ENCODE measurements at places on chromosomes 16 and 17. TPM values are rescaled to one million over a fixed set of nuclear protein-coding genes. Genes with fewer than 3 reads are reported as not detected.

- no peak overlapping the region for H3K4me3 ChIP-seq
- no peak for DNase-seq
- H3K27me3 ChIP-seq: peaks cover 15% of the 10 kb centered on the region
- H3K4me1 ChIP-seq: no peaks in the 10 kb centered on the region
These were observed 6.6 kb downstream of the PNMT start for GRCh38 chr17:39674702-39675389.

GRCh38 chr16:76970087-76970744 is 220.8 kb upstream of the MON1B start:
- no peaks in the 10 kb centered on the region for H3K36me3 ChIP-seq
- H3K27ac ChIP-seq: no peak overlapping the region
- H3K27me3 ChIP-seq: no peaks in the 10 kb centered on the region
- H3K4me1 ChIP-seq: no peaks in the 10 kb centered on the region

GRCh38 chr17:35733366-35733765 is 1.9 kb downstream of the RASL10B start:
- no peaks in the 10 kb centered on the region for H3K4me1 ChIP-seq
- no peak overlapping the region for H3K27ac ChIP-seq
- H3K36me3 ChIP-seq: no peaks in the 10 kb centered on the region
- H3K27me3 ChIP-seq: peaks cover 4% of the 10 kb centered on the region

GRCh38 chr16:28110479-28110878 is 47.0 kb upstream of the GSG1L start:
- DNase-seq: no peak
- no peak overlapping the region for H3K4me3 ChIP-seq
- H3K36me3 ChIP-seq: peaks cover 32% of the 10 kb centered on the region
- no peak overlapping the region for H3K27ac ChIP-seq
- H3K4me1 ChIP-seq: no peaks in the 10 kb centered on the region
- no peaks in the 10 kb centered on the region for H3K27me3 ChIP-seq

DNA sequence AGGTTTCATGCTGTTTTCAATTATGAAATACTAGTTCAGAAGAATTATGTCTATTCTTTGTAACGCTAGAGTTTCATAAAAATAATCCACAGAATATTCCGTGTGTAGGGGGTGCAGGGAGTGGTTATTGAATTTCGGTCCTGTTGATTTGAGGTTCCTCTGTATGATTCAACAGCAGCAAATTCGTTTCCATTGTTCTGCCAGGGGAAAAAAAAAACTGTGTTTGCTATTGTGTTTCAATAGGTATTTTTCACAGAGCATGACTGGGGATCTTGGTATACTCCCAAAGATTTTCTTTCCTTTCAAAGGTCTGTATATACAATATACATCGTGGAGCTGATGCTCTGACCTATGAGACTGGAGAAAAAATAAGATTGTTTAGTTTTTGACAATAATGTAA is 15.8 kb downstream of the SHISA9 start:
- H3K27me3 ChIP-seq: no peaks in the 10 kb centered on the region
- H3K36me3 ChIP-seq: no peaks in the 10 kb centered on the region
- H3K27ac ChIP-seq: no peak overlapping the region
- no peak for DNase-seq
- no peaks in the 10 kb centered on the region for H3K4me1 ChIP-seq
- no peak overlapping the region for H3K4me3 ChIP-seq

- H3K4me3 ChIP-seq: no peak overlapping the region
- no peak overlapping the region for H3K27ac ChIP-seq
These were observed 12.9 kb downstream of the P2RX5 start for GRCh38 chr17:3683054-3683511.

GRCh38 chr16:56734429-56734828 is 4.5 kb downstream of the NUP93 start:
- peaks cover 1% of the 10 kb centered on the region for H3K4me1 ChIP-seq
- no peak for DNase-seq

- no peaks in the 10 kb centered on the region for H3K27me3 ChIP-seq
- no peak for DNase-seq
- no peaks in the 10 kb centered on the region for H3K4me1 ChIP-seq
- H3K36me3 ChIP-seq: no peaks in the 10 kb centered on the region
- H3K4me3 ChIP-seq: no peak overlapping the region
These were observed 103.0 kb upstream of the DHX40 start for GRCh38 chr17:59462385-59462784.

DNA sequence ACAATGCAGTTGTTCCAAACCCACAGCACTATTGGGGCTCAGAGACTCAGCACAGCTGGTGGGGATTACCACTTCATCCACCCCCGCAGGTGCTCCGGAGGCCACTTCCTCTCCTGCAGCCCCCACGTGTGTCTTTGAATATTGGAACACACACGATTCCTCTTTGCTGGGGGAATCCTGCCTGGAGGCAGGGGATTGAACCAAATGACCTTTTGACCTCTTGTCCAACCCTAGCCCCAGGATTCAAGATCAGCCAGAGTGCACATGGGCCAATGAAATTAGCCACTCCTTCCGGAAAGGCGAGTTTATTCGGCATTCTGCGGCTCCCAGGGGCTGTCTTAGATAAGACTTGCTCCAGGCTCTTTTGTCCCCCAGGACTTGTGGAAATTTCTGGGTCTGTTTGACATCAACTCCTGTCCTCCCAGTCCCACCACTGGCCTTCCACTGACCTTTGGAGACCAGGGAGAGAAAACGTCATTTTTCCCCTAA is 350.2 kb downstream of the FOXL1 start:
- no peak for DNase-seq
- no peaks in the 10 kb centered on the region for H3K27me3 ChIP-seq
- no peak overlapping the region for H3K4me3 ChIP-seq
- H3K4me1 ChIP-seq: peaks cover 24% of the 10 kb centered on the region

DNA sequence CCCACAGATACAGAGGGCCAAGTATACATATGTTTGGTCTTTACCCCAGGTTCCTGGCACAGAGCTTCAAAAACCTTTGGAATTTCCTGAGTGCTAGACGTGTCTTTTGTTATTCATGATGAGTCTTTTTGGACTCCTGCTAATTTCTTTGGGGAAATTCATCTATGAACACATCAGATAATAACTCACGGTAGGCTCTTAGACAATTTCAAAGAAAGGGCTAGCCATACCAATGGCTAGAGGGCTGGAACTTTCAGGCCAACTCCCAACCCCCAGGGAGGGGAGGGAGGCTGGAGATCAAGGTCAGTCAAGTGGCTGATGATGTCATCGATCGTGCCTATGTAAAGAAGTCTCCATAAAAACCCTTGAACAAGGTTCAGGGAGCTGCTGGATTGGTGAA is 101.9 kb downstream of the STX8 start:
- H3K27me3 ChIP-seq: no peaks in the 10 kb centered on the region
- no peak overlapping the region for H3K27ac ChIP-seq
- no peak overlapping the region for H3K4me3 ChIP-seq
- no peaks in the 10 kb centered on the region for H3K36me3 ChIP-seq

- no peak overlapping the region for H3K4me3 ChIP-seq
- no peaks in the 10 kb centered on the region for H3K27me3 ChIP-seq
- DNase-seq: no peak
- H3K36me3 ChIP-seq: no peaks in the 10 kb centered on the region
- no peaks in the 10 kb centered on the region for H3K4me1 ChIP-seq
These were observed 43.2 kb upstream of the PVALEF start for GRCh38 chr17:81121841-81122733.

DNA sequence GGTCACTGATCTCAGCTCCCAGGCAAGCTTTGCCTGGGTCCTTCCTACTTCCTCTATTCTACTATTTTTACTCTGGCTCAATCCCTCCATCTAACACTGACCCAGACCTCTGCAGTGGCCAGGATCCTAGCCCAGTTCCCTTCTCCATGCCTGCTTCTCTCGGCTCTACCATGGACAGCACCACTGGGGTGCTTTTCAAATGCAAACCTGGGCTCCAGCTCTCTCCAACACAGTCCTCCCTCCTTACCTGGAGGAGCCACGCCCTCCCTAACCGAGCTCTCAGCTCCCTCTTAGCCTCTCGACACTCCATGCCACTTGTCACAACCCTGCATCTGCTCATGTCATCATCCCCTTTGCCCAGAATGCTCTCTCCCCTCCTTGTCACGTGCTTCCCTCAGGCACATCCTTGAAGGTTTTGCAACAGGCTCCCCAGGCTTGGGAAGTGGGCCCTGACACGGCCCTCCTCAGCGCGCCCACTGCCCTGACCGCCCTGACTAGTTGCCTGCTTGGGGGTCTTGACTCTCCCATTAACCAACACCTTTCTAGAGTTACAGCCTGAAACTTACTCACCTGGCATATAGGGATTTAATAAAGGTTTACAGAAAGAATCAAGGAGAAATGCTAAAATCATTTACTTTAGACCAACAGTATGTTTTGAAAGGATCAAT is 41.6 kb downstream of the MARF1 start:
- DNase-seq: no peak
- H3K36me3 ChIP-seq: peaks cover 17% of the 10 kb centered on the region
- no peaks in the 10 kb centered on the region for H3K4me1 ChIP-seq
- H3K27ac ChIP-seq: no peak overlapping the region
- H3K27me3 ChIP-seq: no peaks in the 10 kb centered on the region

DNA sequence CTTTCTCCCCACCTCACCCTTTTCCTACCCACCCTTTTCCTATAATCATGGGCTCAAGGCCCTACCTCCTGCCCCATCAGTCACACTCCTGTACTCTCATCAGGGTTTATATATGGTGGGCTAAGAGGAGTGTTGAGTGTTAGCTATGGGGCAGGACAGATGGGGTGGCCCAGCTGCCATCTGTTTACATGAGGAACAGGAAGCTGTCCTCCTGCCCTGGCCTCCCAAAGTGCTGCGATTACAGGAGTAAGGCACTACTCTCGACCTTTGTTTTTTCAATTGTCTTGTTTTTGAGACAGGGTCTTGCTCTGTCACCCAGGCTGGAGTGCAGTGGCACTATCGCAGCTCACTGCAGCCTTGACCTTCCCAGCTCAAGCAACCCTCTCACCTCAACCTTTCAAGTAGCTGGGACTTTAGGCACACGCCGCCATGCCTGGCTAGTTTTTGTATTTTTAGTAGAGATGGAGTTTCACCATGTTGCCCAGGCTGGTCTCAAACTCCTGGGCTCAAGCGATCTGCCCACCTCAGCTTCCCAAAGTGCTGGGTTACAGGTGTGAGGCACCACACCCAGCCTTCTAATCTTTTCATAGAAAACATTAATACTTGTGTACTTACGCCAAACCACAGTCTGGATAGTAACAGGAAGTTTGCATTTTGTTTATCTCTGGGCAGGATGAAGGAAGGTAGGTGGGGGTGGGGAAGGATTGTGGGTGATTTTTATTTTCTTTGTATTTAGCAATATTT is 1.6 kb downstream of the TRADD start:
- peaks cover 4% of the 10 kb centered on the region for H3K4me1 ChIP-seq
- H3K36me3 ChIP-seq: peaks cover 3% of the 10 kb centered on the region
- no peak overlapping the region for H3K4me3 ChIP-seq
- no peak for DNase-seq

DNA sequence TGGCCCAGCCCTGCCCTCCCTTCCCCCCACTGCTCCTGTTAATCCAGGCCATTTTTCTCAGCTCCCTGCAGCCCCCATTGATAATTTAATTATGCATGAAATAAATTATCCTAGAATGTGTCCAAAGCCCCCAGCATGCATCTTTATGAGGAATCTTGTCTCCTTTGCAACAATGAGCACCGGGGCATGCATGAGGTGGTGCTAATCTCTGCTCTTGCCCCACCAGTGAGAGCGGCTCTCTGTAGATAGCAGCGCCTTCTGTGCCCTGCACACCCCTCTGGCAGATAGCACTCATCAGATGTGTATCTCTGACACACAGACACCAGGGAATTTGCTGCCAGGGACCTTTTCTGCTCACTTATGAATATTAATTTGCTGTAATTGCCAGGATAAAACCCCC is 140.2 kb upstream of the CDC42EP4 start:
- no peak overlapping the region for H3K4me3 ChIP-seq
- no peak for DNase-seq
- no peaks in the 10 kb centered on the region for H3K27me3 ChIP-seq
- no peak overlapping the region for H3K27ac ChIP-seq

DNA sequence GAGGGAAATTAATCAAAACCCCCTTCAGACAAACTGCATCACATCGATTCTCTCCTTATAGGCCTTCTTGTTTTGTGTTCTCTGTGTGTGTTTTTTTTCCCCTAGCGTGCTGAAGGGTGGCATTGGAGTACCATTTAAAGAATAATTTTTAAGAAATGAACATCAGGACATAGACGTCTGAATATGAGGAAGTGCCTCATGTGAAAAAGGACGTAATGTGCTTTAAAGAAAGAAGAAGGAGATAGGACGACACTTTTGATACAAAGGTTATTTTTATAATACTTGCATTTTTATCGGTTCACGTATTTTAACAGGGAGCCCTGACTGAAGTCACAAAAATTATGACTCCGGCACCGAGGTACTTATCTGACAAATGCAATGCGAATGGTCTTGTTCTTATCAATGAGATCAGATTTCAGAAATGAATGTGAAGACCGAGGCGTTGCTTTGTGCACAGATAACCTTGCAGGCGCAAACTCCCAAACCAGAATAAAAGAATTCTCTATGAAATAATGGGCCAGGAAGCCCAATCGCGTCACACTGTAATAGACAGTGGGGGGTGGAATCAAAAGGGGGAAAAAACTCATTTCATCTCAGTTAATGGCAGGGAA is 606.3 kb downstream of the MAF start:
- no peak overlapping the region for H3K27ac ChIP-seq
- H3K36me3 ChIP-seq: no peaks in the 10 kb centered on the region
- no peak for DNase-seq
- H3K27me3 ChIP-seq: no peaks in the 10 kb centered on the region

DNA sequence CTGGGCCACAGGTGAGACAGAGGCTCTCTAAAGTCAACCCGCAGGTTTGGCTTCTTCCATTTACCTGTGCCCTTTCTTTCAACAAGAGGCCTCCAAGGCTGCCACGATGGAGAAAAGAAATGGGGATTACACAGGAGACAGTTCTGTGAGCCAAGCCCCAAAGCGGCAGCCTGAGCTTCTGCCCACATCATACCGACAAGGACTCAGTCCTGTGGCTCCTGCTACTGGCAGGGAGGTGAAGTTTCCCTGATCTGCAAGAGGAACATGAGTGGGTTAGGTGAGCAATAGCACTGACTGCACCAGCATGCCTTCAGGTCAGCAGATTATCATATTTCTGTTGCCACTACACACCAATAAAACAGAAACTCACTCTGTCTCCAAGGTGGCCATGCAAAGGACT is 800.0 kb downstream of the KCNJ18 start:
- no peaks in the 10 kb centered on the region for H3K36me3 ChIP-seq
- no peak overlapping the region for H3K27ac ChIP-seq
- H3K4me3 ChIP-seq: no peak overlapping the region
- H3K27me3 ChIP-seq: no peaks in the 10 kb centered on the region
- H3K4me1 ChIP-seq: no peaks in the 10 kb centered on the region
- no peak for DNase-seq

- peaks cover 5% of the 10 kb centered on the region for H3K36me3 ChIP-seq
- peak within 1 kb of the TSS; percentile 78 for H3K4me3 ChIP-seq
- H3K4me1 ChIP-seq: peaks cover 15% of the 10 kb centered on the region
- DNase-seq: peak; percentile 54
- peaks cover 6% of the 10 kb centered on the region for H3K27me3 ChIP-seq
These were observed at the start of gene CMTM3 for GRCh38 chr16:66604376-66605176. CMTM3 (plus strand) TSS chr16:66604704; CDS start chr16:66604806, 102 bp downstream.

TMED6 gene
- not detected for total RNA-seq

ITGA2B gene
- 0.26 TPM for total RNA-seq

CACNG1 gene
- total RNA-seq: not detected

HNF1B gene
- not detected for total RNA-seq

DBF4B gene
- 3.3 TPM for total RNA-seq

TBX6 gene
- total RNA-seq: 0.33 TPM

C16orf96 gene
- total RNA-seq: under 0.01 TPM

KRTAP1-5 gene
- total RNA-seq: not detected
